Fibroblast of skin of left biceps (primary cell): ENCODE measurements at places on chromosomes 7 and 10.

GRCh38 chr10:93579089-93579488, 12.6 kb downstream of the FFAR4 start:
- no peak for DNase-seq

DNA sequence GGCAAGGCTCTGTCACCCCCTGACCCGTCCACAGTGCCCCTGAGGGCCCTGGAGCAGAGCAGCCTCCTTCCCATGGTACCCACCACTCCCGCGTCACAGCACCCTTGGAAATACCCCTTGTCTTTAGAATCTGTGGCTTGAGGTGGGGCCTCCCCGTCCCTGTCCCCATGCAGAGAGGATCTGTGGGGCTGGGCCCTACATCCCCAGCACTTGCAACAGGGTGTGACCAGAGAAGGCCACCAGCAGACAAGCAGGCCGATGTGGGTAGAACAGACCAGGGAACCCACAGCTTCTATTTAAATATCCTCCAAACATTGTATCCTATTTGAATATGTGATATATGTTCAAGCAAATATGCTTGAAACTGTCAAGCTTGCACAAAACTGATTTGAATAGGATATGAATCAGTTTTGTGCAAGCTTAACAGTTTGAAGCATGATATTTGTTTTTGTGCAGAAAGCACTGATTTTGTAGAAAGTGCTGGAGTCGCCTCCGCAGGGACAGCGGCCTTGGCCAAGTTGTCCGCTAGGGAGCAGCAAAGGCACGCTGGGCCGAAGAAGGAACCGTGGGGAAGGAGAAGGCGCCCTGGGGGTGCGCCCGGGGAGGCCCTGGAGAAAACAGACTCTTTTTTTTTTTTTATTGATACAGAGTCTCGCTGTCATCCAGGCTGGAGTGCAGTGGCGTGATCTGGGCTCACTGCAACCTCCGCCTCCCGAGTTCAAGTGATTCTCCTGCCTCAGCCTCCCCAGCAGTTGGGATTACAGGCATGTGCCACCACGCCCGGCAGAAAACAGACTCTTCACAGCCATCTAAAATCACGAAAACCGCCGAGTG, 2.2 kb downstream of the CFAP46 start:
- DNase-seq = peak; percentile 20

DNA sequence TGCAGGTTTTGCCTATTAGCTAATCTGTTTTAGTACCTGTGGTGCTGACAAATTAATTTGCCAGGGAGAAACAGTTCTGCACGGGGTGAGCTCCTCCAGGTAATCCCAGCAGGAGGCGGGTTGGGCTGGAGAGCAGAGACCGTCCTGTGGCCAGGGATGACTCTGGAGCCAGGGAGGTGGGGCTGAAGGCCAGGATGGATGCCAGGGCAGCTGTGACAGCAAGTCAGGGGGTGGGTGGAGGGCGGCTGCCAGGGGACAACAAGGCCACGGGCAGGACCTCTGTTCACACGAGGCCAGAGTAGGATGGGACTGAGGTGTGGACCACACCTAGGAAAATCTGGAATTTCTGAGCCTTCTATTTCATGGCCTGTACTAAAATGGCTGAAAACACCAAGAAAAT, 48.9 kb downstream of the C10orf143 start:
- DNase-seq = no peak

DNA sequence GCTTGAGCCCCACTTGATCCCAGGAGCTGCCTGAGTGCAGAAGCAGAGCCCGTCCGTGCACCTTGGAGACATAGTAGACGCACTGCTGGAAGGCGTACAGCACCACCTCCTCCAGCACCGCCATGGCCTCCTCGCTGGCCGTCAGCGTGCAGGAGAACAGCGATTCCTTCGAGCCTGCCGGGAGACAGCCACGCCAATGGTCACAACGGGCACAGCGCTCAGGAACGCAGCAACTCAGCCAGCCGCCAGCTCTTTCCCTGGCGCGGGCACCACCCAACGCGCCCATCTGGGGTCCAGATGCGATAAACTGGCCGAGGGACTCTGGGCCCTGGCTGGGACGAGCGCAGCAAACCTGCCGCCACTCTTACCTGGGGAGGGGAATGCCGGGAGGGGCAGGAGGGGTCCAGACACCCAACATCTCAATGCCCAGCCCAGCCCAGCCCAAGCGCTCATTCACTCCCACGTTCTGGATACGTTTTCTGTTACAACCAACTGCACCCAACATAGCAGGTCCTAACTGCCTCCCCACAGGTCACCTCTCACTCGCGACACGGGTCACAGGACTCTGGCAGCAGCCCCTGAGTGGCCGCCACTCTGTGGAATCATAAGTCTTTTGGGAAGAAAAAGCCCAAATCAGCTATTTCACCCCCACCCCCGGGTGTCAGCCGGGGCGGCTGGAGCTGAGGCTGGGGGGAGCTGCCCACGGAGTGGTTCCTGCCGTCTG, 41.9 kb downstream of the AP5Z1 start:
- no peak for DNase-seq

- no peak for DNase-seq
These were observed 204.3 kb downstream of the CCDC7 start for GRCh38 chr10:32650246-32650655.

- DNase-seq = no peak
These were observed 63.6 kb downstream of the CCDC186 start for GRCh38 chr10:114110174-114110972.

GRCh38 chr7:120353171-120353570, 80.2 kb downstream of the KCND2 start:
- no peak for DNase-seq

DNA sequence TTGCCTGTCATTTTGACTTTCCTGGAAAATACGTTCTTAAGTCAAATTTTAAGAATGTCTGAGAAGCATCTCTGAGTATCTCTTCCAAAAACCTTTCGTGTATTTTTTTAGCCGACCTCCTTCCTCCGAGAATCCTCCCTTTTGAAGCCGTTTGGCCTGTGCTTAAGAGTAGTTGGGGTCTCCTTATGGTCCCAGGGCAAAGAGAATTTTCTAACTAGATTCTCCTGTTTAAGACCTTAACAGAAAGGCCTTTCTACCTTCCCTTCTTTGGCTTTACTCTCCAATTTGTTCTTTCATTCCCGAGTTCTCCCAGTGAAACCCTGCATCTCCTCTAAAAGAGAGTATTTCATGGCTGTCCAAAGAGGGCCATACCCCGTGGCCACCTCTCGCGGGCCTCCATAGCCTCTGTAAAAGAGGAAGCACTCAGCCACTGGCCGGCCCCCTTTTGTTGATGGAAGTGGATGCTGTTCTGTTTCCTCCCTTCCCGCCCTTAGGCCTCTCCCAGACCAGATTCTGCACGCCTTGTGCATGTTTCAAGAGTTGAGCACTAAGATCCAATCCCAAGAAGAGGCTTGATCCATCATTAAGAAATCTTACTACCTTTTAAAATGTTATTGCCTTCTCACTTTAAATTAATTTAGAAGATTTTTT, 6.6 kb upstream of the FEZF1 start:
- no peak for DNase-seq

DNA sequence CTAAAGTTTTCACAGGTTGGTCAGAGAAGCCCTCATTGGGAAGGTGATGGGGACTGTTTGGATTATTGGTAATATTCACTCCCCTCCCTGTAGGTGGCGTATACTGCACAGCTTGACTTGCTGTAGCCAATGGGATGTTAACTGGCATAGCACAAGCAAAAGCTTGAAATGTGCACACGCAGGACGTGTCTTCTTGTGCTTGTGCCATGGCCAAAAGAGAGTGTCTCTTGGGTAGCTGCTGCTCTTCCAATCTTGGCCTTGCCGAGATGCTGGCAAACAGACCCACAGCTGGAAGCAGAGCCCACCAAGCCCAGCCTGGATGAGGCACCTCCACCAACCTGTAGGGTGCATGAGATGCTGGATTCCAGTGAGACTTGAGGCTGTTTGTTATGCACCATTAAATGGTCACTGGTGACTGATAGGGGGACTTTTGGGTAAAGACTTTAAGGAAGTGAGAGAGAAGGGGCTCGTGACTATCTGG, 266.0 kb downstream of the GRID1 start:
- no peak for DNase-seq
